ENCODE measurements at places on chromosomes 7 and 10.
A peak's percentile ranks its signal among the peaks of the same experiment; 100 is the strongest.

GRCh38 chr10:31635415-31636065, 293.1 kb downstream of the ARHGAP12 start:
- DNase-seq = no peak

DNA sequence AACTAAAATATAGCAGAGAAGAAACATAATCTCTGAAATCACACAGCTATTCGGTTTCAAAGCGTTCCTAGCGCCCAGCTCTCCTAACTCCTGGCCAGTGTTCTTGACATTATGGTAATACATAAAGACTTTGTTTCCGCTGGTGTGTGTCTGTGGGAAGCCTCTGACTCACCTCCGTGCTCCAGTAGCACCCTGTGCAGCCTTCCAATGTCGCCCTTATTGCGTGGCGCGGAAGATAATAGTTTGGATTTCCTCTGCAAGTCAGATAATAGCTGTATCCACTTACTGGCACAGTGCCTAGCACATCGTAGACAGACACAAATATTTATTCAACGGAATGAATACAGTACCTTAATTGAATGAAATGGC, 570 bp downstream of the BMS1 start:
- peak; percentile 31 for DNase-seq

DNA sequence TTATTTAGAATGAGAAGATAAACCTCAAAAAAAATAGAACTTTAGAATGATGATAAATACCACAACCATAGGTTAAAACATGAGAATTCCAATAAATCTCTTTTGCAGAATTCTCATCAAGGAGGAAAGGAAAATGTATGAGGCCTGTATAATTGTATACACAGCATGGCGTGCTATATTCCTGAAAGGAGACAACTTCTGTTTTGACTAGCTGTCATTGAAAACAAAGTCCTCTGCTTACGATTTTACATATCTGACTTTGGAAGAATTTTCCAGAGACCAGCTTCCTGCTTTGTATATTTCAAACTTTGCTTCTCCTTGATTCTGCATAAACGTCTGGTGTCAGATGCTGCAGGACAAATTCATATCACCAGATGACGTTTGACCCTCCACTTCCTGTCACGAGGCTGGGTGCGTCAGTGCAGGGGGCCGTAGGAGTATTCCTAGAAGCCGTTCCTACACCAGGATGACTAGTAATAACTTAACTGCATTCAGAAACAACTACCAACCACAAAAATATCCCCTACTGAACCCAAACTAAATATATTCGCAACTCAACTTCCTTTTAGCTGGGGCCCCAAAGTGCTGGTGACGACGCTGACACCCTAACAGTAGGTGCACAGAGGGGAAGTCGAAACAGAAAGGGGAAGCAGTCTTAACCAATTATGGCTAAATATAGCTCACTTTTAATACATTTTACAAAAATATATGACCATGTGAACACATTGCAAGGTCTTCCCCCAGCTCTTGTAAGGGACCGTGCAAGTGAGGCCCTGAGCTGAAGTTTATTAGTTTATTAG, 178.6 kb upstream of the INHBA start:
- peak; percentile 64 for DNase-seq

DNA sequence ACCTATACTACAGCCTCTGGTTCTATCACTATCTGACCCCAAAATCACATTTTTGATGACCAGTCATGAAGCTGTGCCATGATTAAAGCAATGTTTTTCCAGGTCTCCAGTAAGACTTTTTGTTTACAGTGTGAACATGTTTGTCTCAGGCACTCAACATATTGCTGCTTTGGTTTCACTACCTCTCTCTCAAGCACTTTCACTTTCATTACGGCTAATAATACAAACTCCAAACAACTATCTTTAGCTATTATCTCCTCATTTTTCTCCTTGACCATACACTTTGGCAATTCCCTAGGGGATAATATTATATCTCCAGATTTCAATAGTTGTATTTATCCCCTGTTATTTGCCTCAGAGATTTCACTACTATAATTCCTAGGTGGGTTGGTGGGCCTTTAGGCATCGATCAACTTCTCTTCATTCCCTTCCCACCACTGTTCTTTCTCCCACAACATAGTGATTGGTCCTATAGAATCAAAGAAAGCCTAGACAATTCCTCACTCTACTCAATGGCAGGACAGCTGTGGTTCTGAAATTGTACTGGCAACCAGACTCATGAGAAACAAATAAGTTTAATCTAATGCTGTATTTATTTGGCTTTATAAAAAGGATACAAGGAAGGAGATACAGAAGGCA, 261.4 kb upstream of the ZWINT start:
- no peak for DNase-seq

- DNase-seq = no peak
Measured at GRCh38 chr7:15168489-15168888, 265.9 kb upstream of the DGKB start.

DNA sequence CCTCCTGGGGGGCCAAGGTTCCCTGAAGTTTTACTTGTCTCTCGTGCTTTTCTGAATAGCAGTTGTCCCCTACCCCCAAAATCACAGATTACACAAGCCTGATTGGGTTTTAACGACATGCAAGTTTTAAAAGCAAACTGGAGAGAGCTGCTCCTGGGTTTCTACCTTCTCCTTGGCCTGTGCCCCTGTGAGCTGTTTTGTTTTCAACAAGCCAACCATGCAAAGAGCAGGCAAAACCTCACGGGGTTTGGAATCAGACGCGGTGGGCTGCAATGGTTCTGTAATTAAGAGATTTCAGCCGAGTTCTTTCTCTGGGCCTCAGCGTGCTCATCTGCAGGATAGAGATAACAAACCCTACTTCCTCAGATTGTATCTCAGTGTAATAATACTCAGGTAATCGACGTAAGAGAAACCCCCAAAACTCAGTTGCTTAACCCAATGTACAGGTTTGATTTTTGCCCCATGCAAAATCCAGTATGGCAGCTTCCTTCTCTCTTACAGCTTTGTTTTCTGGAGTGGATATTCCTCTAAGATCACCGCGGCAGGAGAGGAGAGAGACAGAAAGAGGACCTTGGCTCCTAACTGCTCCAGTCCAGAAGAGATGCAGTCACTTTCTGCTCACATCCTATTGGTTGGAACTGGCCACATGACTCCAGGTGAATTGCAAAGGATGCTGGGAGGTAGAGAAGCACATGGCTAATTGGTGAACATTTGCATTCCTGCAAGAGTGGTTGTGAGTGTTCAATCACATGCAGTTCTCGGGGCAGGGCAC, 42.0 kb downstream of the MYL10 start:
- DNase-seq = no peak

GRCh38 chr7:155529346-155529745, 17.0 kb downstream of the CNPY1 start:
- DNase-seq = no peak

GRCh38 chr7:157817433-157817832, 480.6 kb downstream of the DNAJB6 start:
- no peak for DNase-seq

DNA sequence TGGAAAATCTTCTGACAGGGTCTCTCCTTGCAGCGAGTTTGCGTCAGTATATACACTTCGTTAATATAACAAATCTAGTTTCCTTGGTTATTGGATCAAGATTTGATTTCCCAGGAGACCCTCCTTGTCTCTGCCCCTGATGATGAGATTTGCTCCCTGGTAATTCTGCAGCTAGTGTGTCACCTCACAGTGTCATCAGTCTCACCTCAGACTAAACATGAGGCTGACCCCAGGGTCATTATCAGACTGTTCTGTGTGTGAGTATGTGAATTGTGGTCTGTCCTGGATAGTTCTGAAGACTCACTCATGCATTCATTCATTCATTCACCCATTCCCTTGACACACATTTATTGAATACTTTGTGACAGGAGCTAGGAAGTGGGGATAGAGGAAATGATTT, 138.4 kb upstream of the CTTNBP2 start:
- DNase-seq = no peak

- no peak for DNase-seq
Measured at GRCh38 chr7:159218170-159218569, 73.5 kb upstream of the VIPR2 start.

GRCh38 chr7:77413861-77414424, 2.2 kb downstream of the GSAP start:
- no peak for DNase-seq

DNA sequence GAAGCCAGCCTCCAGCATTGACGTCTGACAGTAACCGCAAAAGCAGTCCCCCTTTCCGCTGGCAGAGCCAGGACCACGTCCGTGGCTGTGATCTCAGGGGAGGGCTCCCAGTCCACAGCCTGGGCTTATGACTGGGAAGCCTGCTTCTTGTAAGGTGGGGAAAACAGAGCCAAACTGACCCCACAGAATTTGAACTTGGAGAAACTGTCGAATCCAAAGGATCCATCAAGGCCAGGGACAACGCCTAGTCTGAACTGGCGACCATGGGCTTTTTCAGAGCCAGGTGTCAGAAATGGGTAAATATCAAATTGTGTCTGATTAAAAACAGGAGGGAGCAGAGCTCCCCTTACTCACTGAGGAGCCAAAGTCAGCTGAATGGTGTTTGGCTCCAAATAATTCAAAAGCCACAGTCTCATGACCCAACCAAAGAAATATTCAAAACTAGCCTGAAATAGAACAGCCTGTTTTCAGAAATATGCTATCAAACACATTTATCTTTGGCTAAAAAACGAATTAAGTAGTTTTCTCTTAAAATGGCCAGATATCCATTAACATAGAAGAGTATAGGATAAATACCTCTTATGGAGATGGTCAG, 751.4 kb upstream of the GALNT17 start:
- no peak for DNase-seq

DNA sequence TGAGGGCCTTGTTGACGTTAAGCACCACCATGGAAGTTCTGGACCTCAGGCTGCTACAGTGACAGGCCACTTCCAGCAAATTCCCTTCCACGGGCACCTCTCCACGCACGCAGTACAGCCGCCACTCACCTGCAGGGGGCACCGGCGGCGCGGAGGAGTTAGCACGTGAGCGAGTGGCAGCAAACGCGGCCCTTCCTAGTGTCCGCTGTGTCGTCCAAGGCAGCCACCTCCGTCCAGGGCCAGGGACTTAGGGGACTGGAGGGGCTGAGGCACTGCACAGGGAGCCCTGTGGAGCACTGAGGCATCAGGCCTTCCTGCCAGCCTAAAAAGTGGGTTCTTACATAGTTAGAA, 164.4 kb downstream of the SVIL start:
- no peak for DNase-seq

DNA sequence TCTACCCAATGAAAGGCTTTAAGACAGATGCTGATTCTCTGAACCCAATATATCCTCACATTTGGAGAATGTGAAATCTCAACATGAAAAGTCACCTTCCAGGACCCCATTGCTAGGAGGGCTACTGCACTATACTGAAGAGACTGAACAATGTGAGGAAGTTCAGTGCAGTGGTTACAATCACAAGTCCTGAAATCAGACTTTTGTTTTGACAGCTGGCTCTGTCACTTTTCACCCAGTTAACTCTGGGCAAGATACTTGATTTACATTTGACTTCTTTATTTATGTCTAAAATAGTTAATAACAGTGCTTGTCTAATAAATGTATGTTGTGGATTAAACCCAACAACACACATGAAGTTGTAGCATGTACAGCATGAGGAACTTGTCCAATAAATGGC, 14.8 kb upstream of the VWDE start:
- DNase-seq = no peak

GRCh38 chr7:18573410-18574234, 78.1 kb downstream of the HDAC9 start:
- DNase-seq = no peak

GRCh38 chr7:11203683-11204082, 230.0 kb downstream of the PHF14 start:
- DNase-seq = no peak

DNA sequence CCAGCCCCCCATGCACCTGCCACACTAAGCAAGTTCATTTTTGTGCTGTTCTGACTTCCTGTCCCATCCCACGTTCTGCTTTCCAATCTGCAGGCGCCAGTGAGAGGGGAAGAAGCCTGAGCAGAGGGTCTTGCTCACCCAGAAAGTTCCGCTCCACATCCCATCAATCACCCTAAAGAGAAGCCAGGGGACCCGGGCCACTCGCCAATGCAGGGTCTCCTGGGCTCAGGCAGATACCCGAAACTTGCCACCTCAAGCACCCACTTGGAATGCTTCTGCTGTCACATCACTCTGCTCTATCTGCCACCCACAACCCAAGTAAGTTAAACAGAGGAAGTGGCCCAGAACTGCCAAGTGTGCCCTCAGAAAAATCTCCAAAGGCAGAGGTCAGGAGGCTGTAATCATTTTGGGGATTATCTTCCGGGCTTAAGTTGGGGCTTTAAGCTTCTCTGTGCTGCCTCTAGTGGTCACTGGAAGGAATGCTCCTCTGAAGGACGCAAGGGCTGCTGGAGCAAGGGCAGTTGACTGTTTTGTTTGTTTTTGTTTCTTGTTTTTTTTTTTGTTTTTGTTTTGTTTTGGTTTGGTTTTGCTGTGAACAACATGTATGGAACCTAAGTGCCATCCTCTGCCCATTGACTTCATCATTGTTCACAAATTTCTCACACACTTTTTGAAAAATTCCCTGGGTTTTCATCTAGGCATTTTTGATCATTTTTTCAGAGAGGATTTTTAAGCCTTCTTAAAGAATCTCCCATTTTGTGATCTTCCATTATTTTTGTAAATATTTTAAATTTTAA, 25.5 kb downstream of the PRR15 start:
- DNase-seq = peak; percentile 25

GRCh38 chr10:77320971-77321471, 316.6 kb downstream of the KCNMA1 start:
- no peak for DNase-seq

DNA sequence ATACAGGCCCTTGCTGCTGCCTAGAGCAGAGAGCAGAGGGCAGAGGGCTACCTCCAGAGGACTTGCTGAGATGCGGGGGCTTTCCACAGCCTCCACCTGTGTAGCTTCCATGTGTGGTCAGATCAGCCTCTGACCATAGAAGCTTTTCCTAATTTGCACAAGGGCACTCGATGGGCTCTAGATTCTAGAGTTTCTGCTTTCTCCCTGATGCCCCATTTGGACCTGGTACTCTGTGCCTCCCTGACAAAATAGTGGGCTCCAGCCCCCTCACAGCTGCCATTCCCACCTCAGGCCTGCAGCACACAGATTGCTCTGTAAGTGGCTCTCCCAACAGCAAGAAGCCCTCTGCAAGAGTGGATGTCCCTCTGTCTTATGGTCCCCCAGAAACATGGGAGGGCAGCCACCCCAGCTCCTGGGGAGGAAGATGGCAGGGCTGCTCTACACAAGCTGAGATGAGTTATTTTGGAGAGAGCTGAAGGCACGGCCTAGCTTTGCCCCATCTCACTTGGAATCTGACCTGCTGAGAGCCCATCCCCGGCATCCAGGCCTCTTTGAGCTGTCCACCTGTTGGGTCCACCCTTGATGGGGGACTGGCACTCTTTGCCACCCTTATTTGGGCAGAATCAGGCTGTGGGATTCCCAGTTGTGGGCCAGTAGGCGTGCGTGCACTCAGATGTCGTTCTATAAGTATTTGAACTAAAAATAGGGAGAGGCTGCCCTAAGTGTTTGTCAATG, 16.7 kb downstream of the TMEM273 start:
- DNase-seq = no peak

Data from activated CD8-positive, alpha-beta memory T cell treated with anti-CD3 and anti-CD28 coated beads, Interleukin-2, amount 50 U/mL, for 4 hours (primary cell).